ENCODE measurements at places on chromosomes 11 and 22.
A peak's percentile ranks its signal among the peaks of the same experiment; 100 is the strongest.

DNA sequence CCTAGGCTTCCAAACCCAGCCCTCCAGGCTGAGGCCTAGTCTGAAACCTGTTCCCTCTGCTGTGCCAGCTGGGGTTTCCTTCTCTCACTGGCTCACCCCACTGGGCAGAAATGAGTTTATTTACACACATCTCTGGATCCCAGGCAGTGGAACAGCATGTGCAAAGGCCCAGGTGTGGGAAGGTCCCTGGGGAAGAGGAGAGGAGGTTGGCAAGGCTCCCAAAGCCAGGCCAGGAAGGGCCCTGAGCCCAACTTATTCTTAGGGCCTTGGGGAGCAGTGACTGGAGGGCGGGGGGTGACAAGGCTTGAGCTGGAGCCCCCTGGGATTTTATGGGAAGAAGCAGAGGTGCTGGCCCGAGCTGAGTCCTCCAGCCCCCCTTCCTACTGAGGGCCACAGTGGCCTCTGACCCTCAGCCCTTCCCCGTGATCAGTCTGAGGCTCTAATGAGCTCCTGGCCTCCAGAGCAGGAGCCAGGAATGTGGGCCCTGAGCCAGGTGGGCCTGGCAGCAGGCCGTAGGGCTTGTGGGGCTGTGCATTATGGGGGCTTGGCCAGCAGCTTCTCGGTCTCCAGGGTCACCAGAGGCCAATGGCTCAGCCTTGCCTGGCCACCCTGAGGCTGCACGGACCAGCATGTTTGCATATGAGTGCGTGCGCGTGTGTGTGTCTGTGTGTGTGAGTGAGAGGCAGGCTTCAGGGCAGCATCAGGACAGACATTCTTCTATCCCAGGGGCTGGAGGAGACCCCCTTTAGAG is 2.9 kb downstream of the MYO7A start:
- DNase-seq = peak; percentile 10

GRCh38 chr11:14073849-14074476 is 111.4 kb downstream of the SPON1 start:
- DNase-seq = no peak

- DNase-seq = no peak
These were observed 13.9 kb downstream of the IFITM10 start for GRCh38 chr11:1736447-1736992.

GRCh38 chr11:80898910-80899309 is 1458.1 kb upstream of the TENM4 start:
- DNase-seq = no peak

GRCh38 chr11:6708876-6709275 is 25.7 kb upstream of the MRPL17 start:
- DNase-seq = no peak

- DNase-seq = no peak
These were observed 260.6 kb downstream of the CNTN5 start for GRCh38 chr11:99281331-99281730.

DNA sequence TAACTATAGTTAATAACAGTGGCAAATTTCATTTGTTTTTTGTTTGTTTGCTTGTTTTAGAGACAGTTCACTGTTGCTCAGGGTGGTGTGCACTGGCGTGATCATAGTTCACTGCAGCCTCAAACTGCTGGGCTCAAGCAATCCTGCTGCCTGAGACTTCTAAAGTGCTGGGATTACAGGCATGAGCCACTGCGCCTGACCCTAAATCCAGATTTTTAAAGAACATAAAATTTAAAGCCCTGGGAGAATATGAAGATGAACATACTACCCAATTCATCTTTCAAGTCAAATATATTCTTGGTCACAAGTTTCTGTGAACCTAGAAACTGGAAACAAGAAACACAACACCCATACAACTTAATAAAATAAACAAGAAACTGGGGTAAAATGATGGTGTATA is 28.1 kb downstream of the RRAS2 start:
- no peak for DNase-seq

DNA sequence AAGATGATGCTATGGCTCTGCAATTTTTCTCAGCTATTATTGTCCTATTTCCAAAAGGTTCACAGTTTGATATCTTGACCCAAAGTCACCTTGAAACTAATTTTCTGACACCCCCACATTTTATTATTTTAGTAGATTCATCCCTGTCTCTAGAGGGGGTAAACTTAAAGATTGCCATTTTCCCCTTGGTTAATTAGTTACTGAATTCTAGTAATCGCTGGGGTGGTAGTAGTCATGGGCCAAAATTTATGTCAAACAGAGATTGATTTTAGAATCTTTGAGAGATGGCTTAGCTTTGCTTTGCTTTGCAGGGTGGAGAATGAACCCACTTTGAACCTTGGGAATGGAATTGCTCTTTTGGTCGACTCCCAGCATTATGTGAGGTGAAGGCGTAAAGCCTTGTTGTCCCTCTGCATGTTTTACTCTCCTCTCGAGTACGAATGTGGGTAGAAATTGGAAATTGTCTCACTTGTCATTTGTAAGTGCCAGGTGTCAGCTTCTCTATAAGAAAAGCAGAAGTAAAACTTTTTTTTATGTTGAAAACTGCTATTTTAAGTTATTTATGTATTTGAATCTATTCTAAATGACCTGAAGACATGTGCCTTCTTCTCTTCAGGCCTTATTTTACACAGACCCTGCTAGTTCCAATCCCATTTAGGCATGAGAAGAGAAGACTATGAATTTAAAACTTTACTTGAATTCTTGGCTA is 42.4 kb upstream of the RCE1 start:
- no peak for DNase-seq

DNA sequence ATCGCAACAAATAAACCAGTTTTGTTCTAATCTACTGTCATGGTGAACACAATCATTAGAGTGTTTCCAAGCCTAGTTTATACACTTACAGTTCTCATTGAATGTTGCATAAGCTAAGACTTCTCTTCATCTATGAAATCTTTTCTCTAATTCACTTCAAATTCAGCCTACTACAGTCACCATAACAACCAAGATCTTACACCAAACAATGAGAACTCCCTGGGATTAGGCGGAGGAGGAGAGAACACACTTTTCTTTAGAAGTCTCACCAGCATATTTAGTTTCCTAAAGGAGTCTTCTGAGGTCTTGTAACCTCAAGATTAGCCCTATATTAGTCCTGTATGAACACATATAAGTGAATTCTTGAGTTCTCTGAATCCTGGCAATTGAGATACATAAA is 1889.7 kb downstream of the LRRC4C start:
- DNase-seq = no peak

DNA sequence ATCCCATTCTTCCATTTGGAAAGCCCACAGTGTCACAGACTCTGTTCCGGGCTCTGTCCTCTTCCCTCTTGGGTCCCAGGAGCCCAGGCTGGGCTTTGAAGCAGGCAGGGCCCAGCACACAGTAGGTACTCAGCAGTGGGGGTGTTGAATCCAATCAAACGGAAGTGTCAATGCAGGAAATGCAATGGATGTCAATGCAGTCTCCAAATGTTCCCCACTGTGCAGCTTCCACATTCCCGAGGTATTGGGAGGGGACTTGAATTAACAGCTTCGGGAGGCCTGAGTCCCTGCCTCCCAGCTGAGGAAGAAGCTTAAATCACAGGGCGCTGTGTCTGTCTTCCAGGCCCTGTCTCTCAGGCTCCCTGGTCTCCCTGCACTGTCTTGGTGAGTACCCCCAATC is 21.8 kb upstream of the SMIM35 start:
- DNase-seq = no peak

DNA sequence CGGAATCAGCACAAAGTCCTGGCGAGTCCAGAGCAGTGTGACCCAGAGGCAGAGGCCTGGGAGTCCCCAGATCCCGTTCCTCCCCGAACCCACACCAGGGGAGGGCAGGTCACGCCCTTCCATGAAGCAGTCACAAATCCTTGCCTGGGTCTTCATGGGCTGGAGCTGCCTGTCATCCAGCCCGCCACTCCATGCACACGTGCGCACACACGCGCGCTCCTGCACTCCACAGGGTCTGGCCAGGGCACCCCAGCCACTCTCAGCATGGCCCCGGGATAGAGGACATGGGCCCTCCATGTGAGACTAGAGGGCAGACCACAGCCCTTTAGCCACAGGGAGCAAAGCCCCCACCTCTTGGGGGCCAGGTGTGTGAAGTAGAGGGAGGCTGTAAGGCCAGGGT is 5.7 kb upstream of the TNFRSF13C start:
- DNase-seq = no peak

DNA sequence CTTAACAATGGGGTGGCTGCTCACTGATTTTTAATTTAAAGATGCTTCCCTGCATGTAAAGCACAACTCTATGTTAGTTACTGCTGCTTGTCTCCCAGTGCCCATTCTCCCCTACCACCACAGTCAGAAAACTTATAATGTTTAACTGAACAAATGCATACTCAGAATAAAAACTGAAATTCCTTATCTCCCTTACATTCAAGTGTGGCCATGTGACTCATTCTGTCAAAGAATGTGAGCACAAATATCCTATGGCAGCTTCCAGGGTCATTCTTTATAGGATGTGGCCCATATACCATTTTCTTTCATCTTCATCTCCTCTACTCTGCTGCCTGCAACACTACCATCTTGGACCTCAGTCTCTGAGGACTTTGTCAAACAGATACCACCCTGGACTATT is 374.8 kb downstream of the DYNC2H1 start:
- no peak for DNase-seq

DNA sequence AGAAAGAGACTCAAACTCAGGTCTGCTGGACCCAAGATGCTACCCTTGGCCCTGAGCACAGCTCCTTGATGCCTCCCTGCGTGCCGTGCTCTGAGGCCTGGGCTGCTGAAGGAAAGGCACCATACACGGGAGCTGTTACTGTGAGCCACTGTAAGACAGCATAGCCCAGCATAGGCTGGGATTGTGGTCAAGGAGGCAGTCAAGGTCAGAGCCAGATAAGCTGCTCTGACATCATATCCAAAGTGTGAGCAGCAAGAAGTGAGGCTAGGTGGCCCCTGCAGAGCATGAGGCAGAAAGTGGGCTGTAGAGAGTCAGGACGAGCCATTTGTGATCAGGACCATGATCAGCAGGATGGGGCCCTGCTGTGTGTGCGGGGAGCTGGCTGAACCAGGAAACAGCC is 7.7 kb downstream of the SLC22A8 start:
- no peak for DNase-seq

DNA sequence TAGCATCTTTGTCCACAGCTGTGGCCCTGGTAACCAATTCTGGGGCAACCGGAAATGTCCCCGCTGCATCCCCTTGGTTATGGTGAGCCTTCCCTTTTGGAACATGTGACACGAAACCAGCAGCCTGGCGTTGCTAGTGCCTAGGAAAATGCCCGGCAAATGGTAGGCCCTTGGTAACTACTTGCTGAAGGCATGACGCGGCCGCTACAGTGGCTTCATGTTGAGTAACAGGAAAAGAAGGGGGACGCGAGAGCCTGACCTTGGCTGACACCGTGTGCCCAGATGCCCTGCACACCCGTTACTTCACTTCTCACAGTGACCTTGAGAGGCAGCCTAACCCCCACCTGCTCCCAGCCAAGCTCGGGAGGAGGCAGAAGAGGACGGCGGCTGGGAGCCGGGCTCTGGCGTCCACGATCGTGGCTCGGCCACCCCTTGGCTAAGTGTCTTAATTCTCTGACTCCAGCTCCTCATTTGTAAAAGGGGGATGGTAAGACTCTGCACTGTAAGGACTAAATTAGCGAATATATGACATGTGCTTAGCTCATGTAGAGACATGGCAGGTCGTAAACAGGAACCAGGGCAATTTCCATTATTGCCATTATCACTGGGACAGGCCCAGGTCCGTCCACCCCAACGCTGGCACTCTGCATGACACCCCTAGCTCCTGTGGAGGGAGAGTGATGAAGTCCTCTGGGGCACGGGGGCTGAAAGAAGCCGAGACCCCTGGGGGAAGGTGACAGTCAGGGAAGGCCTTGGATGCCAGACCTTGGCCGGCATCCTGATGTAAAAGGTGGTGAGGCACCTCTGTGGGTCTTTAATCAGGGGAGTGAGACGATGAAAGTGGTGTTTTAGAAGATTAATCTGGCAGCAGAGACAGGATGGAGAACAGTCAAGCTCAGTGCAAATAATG is 18.9 kb downstream of the IFT27 start:
- no peak for DNase-seq

DNA sequence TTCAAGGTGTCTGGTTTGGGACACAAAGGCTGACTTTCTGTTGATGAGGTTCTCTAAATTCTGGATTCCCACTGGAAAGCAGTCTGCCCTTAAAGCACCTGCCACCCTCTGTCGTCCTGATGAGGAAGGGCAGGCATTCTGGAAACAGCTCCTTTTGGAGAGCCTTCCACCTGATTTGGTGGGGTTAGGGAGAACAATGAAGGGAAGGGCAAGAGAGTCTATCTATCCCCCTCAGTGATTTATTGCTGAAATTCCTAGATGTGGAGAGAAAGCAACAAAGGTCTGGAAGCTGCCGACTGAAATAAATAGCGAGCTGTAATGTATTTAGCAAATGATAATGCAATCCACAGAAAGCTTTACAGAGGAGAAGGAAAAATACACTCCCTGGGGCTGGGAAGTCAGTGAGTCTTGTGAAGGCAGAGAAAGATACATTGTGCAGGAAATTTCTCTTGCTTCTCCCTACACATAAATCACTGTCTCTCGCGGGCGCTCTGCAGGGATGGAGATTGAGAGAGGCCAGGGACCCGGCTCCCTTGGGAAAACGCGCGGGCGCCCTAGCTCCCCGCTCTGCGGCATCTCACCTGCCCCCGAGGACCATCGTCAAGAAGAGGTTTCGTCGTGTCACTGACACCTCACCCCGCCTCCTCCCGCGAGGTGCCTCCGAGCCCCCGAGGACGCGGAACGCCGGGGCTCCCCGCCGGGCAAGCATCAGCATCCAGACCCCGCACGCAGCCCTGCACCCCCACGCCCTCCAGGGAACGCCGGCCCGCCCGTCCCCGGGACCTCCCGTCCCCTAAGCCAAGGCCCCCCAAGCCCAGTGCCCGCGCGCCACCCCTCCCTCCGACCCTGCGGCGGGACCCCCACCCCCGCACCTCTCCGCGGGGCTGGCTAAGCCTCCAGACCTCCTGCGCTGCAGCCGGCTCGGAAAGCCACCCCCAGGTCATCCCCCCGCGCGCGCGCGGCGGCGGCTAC is 673 bp downstream of the CDON start:
- DNase-seq = no peak

GRCh38 chr22:25903294-25903693 is 161.3 kb downstream of the MYO18B start:
- no peak for DNase-seq

- DNase-seq = no peak
These were observed 79.0 kb downstream of the BUD13 start for GRCh38 chr11:116693593-116694348.

GRCh38 chr11:65340226-65340625 is 6.6 kb downstream of the DPF2 start:
- no peak for DNase-seq

DNA sequence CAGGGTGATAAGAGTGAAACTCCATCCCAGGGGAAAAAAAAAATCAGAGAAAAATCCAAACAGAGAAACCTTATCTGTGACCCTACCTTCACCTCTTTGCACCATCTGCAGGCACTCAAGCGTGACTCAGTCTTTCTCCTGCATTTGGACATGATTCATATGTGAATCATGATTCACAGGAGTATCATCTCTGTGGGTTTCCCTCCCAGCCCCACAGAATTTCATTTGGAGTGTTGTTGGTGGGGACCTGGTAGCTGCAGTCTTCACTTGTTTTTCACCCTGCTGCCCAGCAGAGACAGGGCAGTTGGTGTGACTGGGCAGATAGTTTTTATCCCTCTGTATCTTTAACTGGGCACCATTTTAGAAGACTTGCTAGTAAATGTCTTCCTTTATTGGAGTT is 75.7 kb downstream of the DEPDC5 start:
- DNase-seq = peak; percentile 16

- no peak for DNase-seq
These were observed 39.9 kb downstream of the PPP2R1B start for GRCh38 chr11:111726301-111726713.

Measured in epithelial cell of proximal tubule (primary cell).